CD4-positive, CD25-positive, alpha-beta regulatory T cell (primary cell): ENCODE measurements at places on chromosomes 11 and 22. TPM values are rescaled to one million over a fixed set of nuclear protein-coding genes. Genes with fewer than 3 reads are reported as not detected.

GRCh38 chr11:119532551-119532950 is 109.6 kb upstream of the THY1 start:
- no peak for DNase-seq

DNA sequence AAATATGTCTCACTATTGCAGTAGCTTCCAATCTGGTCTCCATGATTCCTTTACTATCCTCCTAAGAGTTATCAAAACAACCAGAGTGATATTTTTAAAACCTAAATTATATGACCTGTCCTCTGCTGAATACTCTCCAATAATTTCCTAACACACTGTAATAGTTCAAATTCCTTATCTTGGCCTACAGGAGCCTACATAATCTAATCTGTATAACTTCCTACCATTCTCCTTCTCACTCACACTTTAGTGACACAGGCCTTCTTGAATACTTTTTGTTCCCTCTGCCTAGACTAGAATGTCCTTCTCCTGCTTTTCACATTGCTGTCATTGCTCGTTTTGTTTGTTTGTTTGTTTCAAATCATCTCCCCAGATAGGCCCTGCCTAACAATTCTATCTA is 9.4 kb downstream of the FHIP1B start:
- DNase-seq, result no peak

GRCh38 chr11:130633466-130633865 is 185.0 kb downstream of the ADAMTS15 start:
- DNase-seq, result no peak

The PATE1 gene
- total RNA-seq, result not detected

The ASCC2 gene
- 94.0 TPM for total RNA-seq

DNA sequence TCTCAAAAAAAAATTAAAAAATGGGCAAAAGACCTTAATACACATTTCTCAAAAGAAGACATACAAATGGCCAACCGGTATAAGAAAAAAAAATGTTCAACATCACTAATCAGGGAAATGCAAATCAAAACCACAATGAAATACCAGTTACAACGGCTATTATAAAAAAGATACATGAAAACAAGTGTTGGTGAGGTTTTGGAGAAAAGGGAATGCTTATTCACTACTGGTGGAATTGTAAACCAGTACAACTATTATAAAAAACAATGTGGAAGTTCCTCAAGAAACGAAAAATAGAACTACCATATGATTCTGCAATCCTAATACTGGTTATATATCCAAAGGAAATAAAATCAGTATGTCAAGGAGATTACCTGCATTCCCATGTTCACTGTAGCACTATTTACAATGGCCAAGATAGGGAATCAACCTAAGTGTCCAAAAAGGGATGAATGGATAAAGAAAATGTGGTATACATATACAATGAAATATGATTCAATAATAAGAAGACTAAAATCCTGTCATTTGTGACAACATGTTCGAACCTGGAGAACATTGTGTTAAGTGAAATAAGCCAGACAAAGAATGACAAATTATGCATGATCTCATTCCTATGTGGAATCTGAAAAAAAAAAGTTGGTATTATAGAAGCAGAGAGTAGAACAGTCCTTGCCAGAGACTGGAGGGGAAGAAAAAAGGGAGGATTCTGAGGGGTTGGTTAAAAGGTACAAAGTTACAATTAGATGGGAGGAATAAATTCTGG is 256.9 kb upstream of the PITPNB start:
- no peak for DNase-seq

The BIRC3 gene
- total RNA-seq, result 239 TPM
